Neural crest cell (in vitro differentiated cells): ENCODE measurements at places on chromosomes 5 and 9.
A peak's percentile ranks its signal among the peaks of the same experiment; 100 is the strongest.

DNA sequence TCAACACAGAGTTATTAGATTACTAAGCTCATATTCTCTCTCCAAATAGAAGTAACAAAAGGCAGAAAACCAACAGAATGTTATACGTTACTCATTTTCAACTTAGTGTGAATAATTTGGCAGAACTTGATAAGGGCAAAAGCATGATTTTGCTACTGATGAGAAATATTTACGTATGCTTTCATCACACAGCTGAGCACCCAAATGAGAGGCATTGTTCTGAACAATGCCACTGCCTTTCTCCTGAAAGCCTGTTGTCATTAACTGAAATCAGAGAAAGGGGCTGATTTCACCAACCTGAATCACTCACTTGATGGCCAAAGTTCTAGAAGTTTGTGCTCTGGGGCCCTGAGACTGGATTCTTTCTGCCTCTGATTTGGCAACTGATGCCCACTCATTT lies 367.5 kb upstream of the PTGER4 start:
- H3K4me3 ChIP-seq: no peak overlapping the region
- H3K36me3 ChIP-seq: no peaks in the 10 kb centered on the region
- H3K27me3 ChIP-seq: no peaks in the 10 kb centered on the region
- peaks cover 3% of the 10 kb centered on the region for H3K4me1 ChIP-seq
- DNase-seq: no peak

GRCh38 chr5:67222243-67223025 lies 25.8 kb upstream of the CD180 start:
- no peak overlapping the region for H3K27ac ChIP-seq
- H3K4me3 ChIP-seq: no peak overlapping the region
- H3K27me3 ChIP-seq: no peaks in the 10 kb centered on the region
- DNase-seq: no peak
- no peaks in the 10 kb centered on the region for H3K36me3 ChIP-seq

GRCh38 chr5:178203670-178204181 lies 607 bp upstream of the HNRNPAB start:
- no peak for DNase-seq
- H3K4me3 ChIP-seq: peak overlapping the region; percentile 100
- peak overlapping the region; percentile 99 for H3K27ac ChIP-seq
- peaks cover 26% of the 10 kb centered on the region for H3K27me3 ChIP-seq
- H3K36me3 ChIP-seq: peaks cover 37% of the 10 kb centered on the region

- no peak overlapping the region for H3K4me3 ChIP-seq
- H3K27ac ChIP-seq: no peak overlapping the region
- peaks cover 30% of the 10 kb centered on the region for H3K36me3 ChIP-seq
- no peaks in the 10 kb centered on the region for H3K27me3 ChIP-seq
These were observed 144.6 kb upstream of the OTULINL start for GRCh38 chr5:14436801-14437542.

- no peak overlapping the region for H3K27ac ChIP-seq
- H3K4me1 ChIP-seq: no peaks in the 10 kb centered on the region
- H3K36me3 ChIP-seq: no peaks in the 10 kb centered on the region
These were observed 66.0 kb upstream of the CAMK4 start for GRCh38 chr5:111158105-111158744.

DNA sequence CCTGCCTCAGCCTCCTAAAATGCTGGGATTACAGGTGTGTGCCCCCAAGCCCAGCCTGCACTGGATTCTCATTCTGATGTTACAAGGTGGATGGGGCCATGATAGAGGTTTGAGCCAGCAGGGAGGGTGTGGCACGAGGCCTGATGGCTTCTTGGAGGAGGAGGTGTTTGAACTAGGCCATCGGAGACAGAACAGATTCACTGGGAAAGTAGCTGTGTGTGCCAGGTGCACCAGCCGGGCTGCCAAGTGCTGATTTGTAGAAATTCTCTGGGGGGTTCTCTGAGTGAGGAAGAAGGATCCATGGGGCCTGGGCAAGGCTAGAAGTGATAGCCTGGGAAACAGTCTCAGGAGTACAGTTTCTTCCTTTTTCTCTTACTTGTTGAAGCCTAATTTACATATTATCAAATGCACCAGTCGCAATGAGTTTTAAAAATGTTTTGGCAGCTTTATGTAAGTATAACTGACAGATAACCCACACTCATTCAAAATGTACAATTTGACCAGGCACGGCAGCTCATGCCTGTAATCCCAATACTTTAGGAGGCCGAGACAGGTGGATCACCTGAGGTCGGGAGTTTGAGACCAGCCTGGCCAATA lies 31.1 kb upstream of the STXBP1 start:
- no peak overlapping the region for H3K27ac ChIP-seq
- peaks cover 12% of the 10 kb centered on the region for H3K4me1 ChIP-seq
- peaks cover 3% of the 10 kb centered on the region for H3K27me3 ChIP-seq

DNA sequence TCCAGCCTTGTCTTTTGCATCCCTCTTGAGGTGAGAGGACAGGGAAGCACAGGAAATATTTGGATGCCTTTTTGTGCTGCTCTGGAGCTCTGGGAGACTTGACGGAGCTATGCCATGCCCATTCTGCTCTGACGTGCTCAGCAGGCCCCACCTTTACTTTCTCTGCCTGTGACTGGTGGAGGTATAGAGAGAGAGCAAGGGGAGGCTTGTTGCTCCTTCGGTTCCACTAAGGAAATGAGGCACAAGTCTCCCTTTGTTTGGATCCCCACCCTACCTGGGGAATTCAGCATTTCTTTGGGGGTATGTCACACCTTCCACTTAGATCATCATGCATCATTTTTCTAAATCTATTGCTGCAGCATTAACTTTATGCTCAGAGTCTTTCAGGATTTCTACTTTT lies 121.8 kb upstream of the CNTLN start:
- H3K27me3 ChIP-seq: no peaks in the 10 kb centered on the region
- H3K4me1 ChIP-seq: no peaks in the 10 kb centered on the region
- DNase-seq: no peak
- no peak overlapping the region for H3K27ac ChIP-seq
- H3K36me3 ChIP-seq: no peaks in the 10 kb centered on the region

- H3K27me3 ChIP-seq: no peaks in the 10 kb centered on the region
- no peak for DNase-seq
- H3K36me3 ChIP-seq: no peaks in the 10 kb centered on the region
- H3K4me1 ChIP-seq: no peaks in the 10 kb centered on the region
- H3K27ac ChIP-seq: no peak overlapping the region
These were observed 1771.7 kb upstream of the CDH9 start for GRCh38 chr5:28809811-28810750.

- H3K27me3 ChIP-seq: no peaks in the 10 kb centered on the region
- no peak overlapping the region for H3K4me3 ChIP-seq
- no peak for DNase-seq
- H3K4me1 ChIP-seq: peaks cover 4% of the 10 kb centered on the region
- H3K27ac ChIP-seq: no peak overlapping the region
These were observed 77.1 kb downstream of the PPARGC1B start for GRCh38 chr5:149807176-149807575.
